Fibroblast of the conjunctiva (primary cell): ENCODE measurements at places on chromosomes 3 and 15.

GRCh38 chr15:61318802-61319525, 89.9 kb upstream of the RORA start:
- no peak for DNase-seq

DNA sequence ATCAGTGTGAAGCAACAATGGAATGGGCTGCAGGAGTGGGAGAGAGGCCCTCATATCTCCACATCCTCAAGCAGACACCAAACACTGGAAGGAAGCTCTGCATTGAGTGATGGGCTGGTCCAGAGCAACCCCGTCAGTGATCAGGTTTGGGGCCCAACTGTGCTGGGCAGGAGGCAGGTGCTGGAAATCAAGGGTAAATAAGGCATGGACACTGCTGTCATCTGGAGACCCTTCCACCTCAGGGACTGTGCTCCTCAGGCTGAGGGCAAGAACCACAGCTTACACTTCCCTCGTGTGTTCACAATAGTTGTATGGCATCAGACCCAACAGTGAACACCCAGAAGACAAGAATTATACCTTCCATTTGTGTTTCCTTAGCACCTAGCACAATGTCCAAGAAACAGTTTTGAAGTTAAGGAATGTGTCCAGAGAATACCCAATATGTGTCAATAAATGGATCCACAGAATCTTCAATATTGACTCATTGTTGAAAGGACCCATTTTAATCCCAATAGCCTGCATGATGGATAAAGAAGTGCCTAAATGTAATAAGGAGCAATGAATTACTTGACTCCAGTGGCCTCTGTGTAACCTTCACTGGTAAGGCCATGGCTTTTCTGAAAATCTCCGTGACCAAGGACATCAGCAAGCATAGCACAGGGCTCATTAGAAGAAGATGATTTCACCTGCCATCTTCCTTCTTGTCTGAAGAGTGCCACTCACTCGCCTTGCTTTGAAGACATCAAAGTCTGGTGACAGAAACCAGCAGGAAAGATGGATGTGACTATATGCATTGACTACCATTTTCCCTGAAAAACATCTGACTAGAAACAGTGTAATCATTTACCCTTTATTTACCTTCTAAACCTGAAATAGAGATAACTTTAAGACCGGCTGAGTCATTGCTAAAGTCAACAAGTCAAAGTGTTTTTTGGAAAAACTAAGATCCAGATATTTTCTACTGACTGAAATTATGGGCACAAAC, 7.0 kb upstream of the AHSG start:
- DNase-seq, result no peak

- no peak for DNase-seq
These were observed 37.3 kb upstream of the LEKR1 start for GRCh38 chr3:156788846-156789245.

- DNase-seq, result no peak
These were observed 983 bp downstream of the KBTBD12 start for GRCh38 chr3:127915937-127916493.

DNA sequence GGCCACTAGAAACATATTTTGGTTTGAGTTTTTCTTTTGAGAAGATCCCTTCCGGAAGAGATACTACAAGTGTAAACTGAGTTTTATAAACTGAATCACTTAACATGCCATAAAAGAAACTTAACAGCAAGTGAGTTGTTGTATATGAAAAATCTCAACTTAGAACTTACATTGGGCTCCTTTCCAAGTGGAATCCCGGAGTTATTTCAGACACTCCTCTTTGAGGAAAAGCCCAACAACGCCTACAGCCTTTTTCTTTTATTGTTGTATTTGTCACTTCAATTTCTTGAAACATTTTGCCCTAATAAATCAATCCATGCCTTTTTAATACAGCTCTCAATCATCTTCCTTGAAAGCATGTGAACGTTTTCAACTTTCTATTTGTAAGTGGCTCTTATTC, 137.3 kb downstream of the FEZF2 start:
- no peak for DNase-seq

- no peak for DNase-seq
These were observed 100.0 kb downstream of the MAGI1 start for GRCh38 chr3:65938676-65939075.

GRCh38 chr3:85432081-85432480, 473.3 kb downstream of the CADM2 start:
- DNase-seq, result no peak

DNA sequence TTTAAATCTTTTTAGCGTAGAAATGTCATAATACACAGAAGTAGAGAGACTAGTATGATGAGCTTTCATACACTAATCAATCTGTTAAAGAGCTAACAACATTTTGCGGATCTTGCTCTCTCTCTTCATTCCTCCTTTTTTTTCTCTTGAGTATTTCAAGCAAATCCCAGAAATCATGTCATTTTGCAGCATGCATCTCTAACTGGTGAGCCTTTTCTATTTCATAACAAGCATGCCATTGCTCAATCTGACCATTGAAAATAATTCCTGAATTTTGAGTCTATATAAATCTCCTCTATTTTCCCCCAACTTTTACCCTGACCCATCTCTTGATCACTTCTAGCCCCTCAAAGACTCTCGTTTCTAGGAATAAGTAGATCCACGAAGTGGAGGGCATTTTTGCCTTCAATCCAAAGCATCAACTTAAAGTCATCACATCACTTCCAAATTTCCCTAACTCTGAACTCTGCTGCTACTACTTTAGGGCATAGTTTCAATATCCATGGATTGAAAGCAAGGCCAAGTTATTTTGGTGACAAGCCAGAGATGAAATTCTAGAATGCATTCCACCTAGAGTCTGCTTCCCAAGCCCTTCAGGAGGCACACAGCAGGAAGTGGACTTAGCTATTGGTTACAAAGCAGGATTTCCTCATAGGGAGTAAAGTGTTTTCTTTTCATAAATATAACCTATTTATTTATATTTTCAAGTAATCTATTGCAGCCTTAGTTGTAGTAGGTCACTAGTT, 253.5 kb upstream of the ZPLD1 start:
- DNase-seq, result peak; percentile 60

- DNase-seq, result no peak
These were observed 373.4 kb downstream of the DIPK2A start for GRCh38 chr3:144344925-144345548.
